ENCODE measurements at places on chromosomes 13 and 19.

DNA sequence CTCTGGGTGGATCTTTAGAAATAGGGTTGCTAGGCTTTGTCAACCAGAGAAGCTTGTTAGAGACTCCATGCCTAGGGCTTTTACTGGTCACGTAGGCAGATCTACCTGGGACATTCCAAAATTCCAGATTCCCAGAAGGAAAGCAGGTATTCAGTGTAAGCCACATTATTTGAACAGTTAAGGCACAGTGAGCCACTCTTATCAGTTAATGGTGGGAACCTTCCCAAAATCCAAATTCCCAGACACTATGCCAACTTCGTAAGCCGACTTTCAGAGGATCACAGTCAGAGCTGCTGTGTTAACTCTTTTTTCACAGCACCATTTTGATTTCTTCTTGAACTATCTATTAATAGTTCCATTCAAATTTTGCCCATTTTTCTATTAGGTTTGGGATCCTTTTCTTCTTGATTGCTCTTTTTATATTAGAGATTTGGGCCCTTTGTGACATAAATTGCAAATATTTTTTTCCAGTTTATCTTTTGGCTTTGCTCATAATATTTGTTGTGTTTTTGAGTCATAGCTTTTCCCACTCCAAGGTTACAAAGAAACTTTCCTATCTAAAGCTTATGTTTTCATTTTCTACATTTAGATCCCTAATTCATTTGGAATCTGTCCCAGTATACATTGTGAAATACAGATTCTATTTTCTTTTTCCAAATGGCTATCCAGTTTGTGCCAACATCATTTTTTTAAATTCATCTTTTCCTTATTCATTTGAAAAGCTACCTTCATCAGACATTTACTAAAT is 77.3 kb downstream of the DHRS12 start:
- no peak for DNase-seq

DNA sequence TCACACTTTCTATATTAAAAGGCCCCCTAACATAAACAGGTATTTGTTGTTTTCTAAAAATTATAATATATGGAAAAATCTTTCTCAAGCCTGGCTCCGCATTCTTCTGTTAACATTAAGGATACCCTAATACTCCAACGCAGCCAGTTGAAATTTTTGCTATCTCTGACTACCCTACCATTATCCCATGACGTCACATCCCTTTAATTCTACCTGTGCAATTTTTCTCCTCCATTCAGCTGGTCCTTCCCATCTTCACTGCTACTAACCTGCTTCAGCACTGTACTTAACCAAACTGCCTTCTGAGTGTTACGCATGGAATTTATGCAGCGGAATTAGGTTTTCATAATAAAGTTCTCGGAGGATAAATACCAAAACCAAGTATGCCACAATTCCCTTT is 1.0 kb downstream of the MRPS31 start:
- no peak for DNase-seq

DNA sequence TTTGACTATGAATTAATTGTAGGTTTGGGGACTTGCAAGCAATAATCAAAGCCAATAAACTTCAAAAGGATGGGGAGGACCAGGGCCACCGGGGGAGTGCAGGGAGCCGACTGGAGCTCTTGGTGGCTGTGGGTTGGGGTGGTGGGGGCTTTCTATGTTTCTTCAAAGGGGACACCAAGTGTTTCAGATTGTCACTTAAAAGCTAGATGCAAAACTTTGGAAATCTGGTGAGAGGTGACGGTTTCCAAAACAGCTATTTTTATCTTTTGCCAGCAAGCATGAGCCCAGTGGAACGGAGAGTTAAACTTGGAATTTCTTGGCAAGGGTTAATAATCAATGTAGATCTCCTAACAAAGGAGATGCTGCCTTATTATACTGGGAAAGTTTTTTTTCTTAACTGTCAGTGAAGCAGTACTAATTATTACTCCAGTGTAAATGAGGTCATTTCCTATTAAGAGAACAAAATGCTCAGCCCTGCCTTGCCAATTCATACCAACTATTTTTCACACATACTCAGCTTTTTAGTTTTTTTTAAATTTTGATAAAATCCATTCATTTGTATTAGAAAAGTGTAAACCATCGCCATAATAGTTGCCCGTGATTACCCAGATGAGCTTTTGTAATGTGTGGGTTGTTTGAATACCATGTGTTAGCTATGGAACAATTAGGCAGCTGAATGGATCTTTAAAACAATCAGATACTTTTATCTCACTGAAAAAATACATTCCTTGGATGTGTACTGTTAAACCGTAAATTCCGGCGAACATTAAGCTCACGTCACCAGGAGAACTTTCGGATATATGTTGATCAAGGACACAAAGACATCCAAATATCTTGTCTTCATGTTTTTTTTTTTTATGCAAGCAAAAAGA is 95.9 kb upstream of the ZNF536 start:
- no peak for DNase-seq

GRCh38 chr13:89568276-89568675 is 1779.2 kb upstream of the MIR17HG start:
- DNase-seq, result no peak

DNA sequence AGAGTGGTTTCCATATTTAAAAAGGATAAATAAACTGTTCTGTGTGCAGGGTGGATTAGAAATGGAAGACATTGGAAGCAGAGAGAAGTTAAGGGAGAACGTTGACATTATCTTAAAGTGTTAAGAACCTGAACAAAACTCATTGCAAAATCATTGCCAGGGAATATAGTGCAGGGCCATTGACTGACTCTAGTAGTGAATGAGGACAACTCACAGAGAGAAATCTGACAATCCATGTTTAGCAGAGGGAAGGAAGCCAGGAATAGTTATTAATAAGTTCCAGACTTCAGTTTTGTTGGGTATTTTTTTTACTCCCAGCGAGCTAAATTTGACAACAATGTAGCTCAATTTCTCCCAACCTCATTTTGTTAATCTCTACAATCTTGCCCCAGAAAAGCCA is 554.8 kb upstream of the GPC6 start:
- DNase-seq, result no peak

DNA sequence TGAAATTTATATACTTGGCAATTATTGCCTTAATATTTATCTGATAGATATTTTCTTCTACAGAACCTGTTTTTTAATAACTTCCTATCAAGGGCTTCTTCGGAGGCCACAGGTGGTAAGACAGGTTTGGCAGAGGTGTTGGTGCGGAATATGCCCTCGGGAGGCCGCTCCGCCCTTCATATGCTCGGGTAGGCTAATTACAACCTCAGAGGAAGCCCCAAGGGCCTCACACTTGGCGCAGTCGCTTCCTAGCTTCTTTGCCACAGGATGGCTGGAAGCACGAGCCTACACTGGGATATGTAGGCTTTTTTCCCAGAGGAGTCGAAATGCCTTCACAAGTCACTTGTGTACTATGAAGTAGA is 68.8 kb downstream of the LMO7 start:
- DNase-seq, result no peak

- DNase-seq, result no peak
These were observed 10.9 kb upstream of the GAS6 start for GRCh38 chr13:113874579-113875428.

DNA sequence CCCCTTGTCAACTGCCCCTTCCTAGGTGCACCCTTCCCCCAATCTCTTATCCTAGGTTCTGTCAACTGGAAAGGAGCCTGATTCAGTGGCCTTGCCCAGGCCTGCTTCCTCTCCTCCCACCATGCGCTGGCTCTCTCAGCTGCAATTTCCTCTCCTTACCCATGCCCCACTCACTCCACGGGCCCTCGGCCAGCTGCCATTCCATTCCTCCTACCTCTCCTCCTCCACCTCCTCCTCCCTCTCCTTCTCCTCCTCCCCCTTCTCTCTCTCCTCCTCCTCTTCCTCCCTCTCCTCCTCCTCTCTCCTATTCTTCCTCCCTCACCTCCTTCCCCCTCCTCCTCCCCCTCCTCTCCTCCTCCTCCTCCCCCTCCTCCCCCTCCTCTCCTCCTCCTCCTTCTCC is 9.6 kb upstream of the TIMM44 start:
- no peak for DNase-seq

GRCh38 chr13:110298505-110299282 is 8.3 kb downstream of the COL4A1 start:
- no peak for DNase-seq

- DNase-seq, result no peak
These were observed 23.4 kb downstream of the RASL11A start for GRCh38 chr13:27293873-27294515.

- no peak for DNase-seq
These were observed 11.9 kb upstream of the SPATA13 start for GRCh38 chr13:24148414-24149235.

DNA sequence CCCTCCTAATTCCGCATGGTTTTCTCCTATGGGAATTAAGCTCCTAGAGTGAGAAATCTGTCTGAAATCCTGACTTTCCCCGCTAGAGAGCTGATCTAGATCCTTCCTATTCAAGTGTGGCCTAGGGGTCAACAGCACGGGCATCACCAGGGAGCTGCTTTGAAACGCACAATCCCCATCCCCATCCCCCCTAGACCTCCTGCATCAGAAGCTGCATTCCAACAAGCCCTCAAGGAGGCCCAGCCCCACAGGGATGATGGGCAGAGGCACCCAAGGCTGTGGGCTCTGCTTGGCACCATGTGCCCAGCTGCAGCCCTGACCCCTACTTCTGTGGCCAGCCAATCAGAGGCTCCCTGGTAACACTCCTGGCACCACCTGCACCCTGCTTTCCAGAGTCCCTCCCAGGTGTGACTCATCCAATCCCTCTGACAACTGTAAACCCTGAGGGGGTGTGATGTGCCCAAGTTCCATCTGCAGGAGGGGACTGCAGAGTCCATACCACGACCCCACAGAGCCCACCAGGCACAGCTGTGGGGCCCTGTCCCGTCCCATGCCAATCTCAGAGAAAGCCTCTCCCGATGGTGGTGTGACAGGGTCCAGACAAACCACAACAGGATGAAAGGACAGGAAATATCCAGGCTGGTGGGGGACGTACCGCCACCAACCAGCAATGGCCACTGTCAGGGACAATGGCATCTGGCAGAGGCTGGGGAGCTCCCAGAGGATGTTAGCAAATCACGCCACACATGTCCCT is 19.8 kb upstream of the SLC35E1 start:
- no peak for DNase-seq

- DNase-seq, result no peak
These were observed 31.0 kb upstream of the MBNL2 start for GRCh38 chr13:97191142-97191541.

DNA sequence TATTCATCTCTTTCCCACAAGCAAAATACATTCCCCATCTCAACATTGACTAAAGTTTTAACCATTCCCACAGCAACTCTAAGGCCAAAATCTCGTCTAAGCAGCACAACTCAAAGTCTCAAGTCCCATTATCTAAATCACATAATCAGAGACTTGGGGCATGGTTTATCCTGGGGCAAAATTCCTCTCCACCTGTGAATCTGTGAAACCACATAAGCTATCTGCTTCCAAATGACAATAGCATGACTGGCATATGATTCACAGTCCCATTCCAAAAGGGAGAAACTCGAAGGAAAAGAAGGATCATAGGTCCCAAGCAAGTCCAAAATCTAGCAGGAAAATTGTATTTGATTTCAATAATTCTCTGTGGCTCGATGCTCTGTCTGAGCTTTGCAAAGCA is 73.0 kb downstream of the ANKRD10 start:
- DNase-seq, result no peak

GRCh38 chr19:1663852-1664251 is 11.4 kb upstream of the TCF3 start:
- no peak for DNase-seq

DNA sequence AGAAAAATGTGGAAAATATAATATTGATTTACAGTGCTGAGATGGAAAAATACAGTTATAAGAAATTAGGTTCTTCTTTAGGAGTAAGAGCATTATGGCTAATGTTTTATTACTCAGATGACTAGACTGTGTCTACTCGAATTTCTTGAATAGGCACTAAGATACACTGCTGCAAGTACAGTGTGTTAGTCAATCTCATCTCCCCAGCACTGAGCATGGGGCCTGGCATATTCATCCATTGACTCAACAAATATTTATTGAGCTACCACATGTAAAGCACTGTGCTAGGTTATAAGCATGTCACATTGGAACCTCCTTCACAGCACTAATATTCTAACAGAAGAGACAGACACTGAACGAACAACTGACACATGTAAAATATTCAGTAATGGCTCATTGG is 242.5 kb upstream of the GPC6 start:
- no peak for DNase-seq

DNA sequence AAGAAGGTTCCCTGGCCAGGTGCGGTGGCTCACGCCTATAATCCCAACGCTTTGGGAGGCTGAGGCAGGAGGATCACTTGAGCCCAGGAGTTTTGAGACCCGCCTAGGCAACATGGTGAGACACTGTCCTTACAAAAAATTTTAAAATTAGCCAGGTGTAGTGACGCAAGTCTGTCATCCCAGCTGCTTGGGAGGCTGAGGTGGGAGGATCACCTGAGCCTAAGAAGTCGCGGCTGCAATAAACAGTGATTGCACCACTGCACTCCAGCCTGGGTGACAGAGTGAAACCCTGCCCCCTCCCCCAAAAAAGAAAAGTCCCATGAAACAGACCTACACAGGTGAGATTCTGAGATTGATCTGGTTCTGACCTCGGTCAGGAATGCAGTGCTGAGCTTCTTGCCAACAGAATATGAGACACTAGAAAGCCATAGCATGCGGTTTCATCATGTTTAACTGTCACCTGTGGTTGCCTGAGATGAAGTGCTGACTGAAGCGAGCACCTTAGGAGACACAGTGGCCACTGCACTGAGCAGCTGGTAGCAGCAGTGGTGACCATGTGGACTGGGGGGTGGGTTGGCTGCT is 2.0 kb upstream of the A1BG start:
- DNase-seq, result no peak

- no peak for DNase-seq
These were observed 5.5 kb upstream of the ADGRE5 start for GRCh38 chr19:14375582-14376291.

GRCh38 chr13:40776681-40777165 is 5.7 kb upstream of the MRPS31 start:
- DNase-seq, result peak; percentile 50

All from activated CD4-positive, CD25-positive, alpha-beta regulatory T cell treated with anti-CD3 and anti-CD28 coated beads, Interleukin-2, amount 50 U/mL, for 16 hours (primary cell).